ENCODE measurements at places on chromosomes 3 and 15. TPM values are rescaled to one million over a fixed set of nuclear protein-coding genes. Genes with fewer than 3 reads are reported as not detected.

The AQP9 gene
- 0.77 TPM for total RNA-seq

The VWA5B2 gene
- not detected for total RNA-seq

The CCDC191 gene
- 0.77 TPM for total RNA-seq

The RPL32 gene
- total RNA-seq, result 880 TPM

The KBTBD8 gene
- 3.6 TPM for total RNA-seq

The ENTPD3 gene
- total RNA-seq, result 0.11 TPM

The TEX55 gene
- not detected for total RNA-seq

The GOLGA6L10 gene
- 0.33 TPM for total RNA-seq

The CPN2 gene
- total RNA-seq, result 2.4 TPM

The ST8SIA2 gene
- total RNA-seq, result 3.6 TPM

The SEMA3F gene
- total RNA-seq, result 10.2 TPM

The LRTM1 gene
- not detected for total RNA-seq

The SEC22A gene
- total RNA-seq, result 9.5 TPM

DNA sequence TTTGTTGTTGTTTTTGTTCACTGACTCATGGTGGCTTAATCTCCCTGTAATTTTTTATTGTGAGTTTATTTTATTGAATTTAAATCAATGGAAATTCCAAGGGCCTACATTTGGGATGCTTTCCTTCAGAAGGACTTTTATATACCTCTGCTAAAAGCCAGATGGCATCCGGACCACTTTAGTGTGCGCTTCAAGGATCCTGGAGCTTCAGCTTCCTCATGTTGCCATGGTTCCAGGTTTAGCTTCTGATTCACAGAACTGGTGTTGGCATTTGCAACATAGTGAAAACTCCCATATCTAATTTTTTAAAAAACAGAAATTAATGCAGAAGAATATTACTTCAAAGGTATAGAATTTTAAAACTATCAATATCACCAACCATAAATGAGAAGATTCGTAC is 8.5 kb upstream of the HACD2 start:
- no peak for DNase-seq

DNA sequence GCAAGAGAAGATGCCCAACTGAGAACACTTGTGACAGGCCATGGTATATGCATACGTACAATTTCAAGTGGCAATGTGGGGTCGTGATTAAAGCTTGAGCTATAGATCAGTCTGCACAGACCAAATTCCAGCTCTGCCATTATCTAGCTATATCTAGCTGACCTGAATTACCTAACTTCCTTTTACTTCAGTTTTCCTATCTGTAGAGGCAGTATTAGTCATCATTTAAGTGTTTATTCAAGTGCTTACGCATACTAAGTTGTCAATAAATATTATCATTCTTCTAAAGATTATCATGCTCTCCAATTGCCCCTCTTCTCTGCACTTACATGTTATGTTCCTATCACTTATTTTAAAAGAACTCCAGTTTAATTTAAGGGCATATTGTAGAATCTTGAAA is 87.9 kb downstream of the ARPP21 start:
- DNase-seq, result no peak

- no peak for DNase-seq
Measured at GRCh38 chr3:24616110-24616829, 121.6 kb upstream of the THRB start.

- no peak for DNase-seq
Measured at GRCh38 chr3:11900824-11901223, 54.1 kb upstream of the TAMM41 start.

DNA sequence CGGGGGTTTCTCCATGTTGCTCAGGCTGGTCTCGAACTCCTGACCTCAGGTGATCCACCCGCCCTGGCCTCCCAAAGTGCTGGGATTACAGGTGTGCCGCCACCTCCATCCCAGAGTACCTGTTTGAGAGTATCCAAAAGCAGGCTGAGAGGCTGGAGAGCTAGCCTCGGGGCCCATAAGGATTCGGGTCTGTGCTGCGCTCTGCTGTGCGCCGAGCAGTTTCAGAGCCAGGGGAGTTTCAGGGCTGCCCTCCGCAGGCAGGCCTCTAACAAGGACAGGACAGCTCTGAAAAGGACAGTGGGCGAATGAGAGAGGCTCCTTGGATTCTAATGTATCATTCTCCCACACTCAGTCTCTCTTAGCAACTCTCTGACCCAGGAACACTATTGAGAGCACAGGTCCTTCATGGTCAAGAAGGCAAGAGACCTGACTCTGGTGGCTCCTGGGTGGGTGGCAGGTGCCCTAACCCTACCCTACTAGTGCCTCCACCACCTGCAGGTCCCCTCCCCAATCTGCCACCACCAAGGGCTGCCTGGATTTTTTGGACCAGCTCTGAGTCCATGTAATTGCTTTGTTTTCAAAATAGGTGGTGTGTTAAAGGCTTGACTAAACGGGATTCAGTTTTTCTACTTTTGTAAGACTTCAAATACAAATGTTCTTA is 27.8 kb downstream of the MAGEF1 start:
- no peak for DNase-seq

- DNase-seq, result no peak
Measured at GRCh38 chr3:133872161-133872560, 23.5 kb downstream of the RAB6B start.

DNA sequence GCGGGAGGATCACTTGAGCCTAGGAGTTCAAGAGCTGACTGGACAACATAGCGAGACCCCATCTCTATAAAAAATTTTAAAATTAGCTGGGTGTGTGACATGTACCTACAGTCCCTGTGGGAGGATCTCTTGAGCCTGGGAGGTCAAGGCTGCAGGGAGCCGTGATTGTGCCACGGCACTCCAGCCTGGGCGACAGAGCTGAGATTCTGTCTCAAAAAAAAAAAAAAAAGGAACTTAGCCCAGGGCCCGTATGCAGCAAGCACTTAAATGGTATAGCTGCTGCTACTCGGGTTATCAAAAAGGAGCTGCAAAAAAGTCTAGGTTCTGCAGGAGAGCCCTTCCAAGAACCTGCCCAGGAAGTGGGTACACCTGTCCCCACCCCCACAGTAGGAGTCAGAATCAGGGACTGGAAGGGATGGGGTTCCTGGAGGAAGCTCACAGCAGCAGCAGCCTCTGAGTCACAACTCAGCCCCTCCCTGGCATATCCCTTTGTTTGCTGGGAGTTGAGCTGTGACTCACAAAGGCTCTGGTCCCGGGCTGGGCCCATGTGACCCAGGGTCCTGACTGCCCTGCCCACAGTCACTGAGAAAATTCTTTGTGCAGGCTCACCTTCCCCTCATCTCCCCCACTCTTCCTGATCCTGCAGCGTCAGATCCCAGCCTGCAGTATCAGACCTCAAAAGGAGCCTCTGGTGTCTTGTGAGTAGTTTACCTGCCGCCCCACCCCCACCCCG is at the start of gene SPATA12:
Gene SPATA12, plus strand, starts transcription at position 576 of the 733 bp plus-strand sequence. CDS start 13,031 bp downstream, outside the sequence.
- DNase-seq, result peak; percentile 33

DNA sequence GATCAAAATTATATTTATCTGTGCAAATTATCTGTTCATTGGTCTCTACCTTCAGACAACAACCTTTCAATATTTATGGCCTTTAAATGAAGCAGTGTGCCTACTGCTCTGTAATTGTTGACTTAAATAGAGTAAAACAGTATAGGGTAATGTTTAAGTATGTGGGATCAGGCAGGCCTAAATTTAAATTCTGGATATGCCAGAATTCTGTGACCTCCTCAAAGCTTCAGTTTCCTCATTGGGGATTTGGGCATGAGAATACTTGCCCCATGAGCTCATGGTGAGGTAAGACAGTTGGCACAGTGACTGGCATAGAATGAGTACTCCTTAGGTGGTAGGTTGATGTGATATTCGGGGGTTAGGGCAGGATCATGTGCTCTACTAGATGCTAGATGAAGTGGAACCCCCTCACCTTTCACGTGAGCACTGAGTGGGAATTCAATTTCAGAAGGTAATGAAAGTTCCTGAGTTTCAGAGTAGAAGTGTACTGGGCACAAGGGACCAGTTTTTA is 14.9 kb downstream of the ARL8B start:
- no peak for DNase-seq

- DNase-seq, result no peak
Measured at GRCh38 chr3:170801597-170801996, 68.4 kb downstream of the RPL22L1 start.

GRCh38 chr3:157175691-157176507 is 16.0 kb upstream of the CCNL1 start:
- DNase-seq, result no peak

DNA sequence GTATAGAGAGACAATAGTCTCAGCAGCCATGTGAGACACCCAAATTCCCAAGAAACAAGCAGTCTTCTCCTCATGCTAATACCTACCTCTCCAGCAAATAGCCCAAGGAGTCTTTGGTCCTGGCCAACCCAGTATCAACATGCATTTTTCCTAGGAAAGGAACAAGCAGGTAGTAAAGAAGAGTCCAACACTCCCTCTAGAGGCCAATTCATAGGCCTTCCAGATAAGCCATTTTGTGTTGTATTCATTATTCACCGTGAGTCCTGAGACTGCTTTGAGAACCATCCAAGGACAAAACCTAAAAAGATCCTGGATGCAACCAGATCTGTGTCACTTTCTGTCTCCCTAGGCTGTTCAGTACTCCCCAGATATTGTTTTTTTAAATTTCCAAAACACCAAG is 63.6 kb upstream of the SNTN start:
- DNase-seq, result no peak

DNA sequence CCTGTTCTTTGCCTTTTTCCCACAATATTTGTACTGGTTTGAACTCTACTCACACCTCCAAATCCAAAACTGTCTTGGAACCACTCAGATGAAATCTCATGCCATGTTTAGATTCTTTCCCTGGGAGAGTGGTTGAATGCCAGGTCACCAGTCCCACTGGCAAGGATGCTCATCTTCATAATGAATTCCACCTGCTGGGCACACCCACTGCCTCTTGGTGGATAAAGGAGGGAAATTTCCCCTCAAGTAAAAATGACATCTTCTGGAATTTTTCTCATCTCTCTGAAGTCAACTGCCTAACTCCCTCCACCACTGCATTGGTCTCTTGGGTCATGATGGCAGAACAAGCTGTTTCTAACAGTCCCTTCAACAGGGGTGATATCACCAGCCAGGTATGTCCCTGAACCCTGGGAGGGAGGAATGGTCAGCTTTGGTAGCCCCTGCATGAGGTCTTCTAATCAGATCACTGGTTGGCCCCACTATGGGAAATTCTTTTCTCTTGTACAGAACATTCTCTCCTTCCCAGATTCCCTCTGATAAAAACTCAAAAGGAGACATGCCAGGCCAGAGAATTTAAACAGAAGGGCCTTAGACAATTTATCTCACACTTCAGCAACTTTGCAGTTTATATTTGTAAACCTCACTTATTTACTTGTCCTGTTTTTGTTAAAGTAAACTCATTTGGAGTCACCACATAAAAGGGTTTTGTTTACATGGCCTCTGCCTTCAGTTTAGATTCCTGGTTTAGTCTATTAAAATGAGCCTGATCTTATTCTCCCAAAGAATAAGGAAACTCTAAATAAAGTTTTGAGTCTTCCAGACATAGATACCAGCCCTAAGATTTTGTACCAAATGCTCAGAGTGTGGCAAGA is 143.4 kb downstream of the WNT5A start:
- DNase-seq, result no peak

DNA sequence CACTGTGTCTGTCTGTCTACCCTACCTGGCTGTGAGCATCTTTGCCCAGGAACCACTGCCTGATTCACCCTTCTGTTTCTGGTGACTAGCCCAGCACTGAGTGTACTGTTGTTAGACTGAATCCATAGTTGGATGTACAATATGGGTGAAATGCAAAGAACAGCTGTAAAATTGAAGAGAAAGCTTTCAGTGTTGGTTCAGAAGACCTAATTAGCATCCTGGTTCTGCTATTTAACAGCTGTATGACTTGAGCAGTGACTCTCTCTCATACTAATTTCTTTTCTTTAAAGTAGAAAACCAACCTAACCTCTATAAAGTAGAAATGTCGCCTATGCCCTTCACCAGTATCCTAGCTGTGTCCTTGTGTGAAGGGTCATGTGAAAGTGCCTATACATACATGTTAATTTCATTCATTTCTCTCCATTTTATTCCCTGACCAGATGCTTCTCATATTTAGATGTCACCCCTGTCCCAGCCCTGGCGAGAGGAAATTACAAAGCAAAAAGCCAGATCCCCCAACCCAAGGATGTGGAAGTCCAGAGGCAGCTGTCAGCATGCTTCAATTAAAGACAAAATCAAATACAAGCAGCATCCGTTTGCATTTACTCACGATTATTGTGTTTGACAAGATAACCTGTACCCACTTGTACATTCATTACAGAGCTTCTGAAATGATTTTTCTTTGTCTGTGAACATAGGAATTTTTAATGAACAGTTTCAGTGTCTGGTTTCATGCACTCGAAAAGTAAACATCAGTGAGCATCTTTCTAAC is 305.7 kb upstream of the ICE2 start:
- DNase-seq, result no peak

- no peak for DNase-seq
Measured at GRCh38 chr3:62600033-62600432, 226.7 kb upstream of the FEZF2 start.

GRCh38 chr3:89584398-89584797 is 477.0 kb downstream of the EPHA3 start:
- DNase-seq, result no peak

DNA sequence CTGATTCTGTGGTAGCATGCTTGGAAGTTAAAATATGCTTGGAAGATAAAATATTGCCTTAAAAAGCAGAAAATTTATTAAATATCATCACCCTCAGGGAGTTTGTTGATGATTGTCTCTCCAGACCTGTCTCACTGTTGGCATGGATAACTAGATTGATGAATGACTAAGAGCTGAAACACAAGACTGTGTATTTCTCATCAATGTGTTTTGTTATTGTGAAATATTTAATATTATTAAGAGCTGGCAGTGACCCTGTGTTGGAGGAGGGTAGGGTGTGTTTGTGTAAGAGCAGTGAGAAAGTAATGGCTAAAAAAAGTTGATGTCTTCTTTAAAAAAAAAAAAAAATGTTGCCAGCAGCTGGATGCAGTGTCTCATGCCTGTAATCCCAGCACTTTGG is 82.2 kb downstream of the ITPR1 start:
- DNase-seq, result no peak

DNA sequence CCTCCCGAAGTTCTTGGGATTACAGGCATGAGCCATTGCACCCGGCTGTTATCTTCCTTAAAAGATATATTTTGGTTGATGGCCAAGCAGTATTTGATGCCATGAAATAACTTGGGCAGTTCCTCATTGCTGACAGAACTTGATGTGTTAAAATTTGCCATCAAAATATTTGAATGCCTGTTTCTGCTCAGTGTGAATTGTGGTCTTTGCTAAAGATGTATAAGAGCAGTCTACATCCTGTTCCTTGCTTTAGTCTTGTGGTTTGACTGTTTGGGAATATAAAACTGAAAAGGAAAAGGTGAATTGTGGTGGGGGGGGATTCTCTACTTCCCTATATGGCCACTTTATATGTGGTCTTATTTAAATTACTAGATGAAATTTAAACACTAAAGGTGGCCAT is 14.0 kb downstream of the TRIM71 start:
- DNase-seq, result no peak

DNA sequence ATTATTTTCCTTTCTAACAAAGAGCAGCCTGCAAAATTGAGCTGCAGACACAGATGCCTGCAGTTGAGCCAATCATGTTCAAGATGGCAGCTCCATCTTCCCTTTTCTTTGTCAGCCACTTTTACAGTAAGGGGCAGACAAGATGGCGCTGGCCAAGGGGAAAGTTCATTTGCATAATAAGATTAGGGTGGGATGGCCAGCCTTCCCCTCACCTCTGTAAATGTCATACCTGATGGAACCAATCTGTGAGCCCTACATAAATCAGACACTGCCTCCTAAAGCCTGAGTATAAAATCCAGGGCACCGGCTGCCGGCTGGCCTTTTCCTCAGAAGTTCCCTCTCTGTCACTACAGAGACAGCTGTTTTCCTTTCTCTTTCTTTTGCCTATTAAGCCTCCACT is 15.8 kb downstream of the PATL2 start:
- DNase-seq, result no peak

- no peak for DNase-seq
Measured at GRCh38 chr3:49401766-49402165, 10.0 kb downstream of the RHOA start.

GRCh38 chr15:80699981-80700380 is 4.9 kb downstream of the ABHD17C start:
- no peak for DNase-seq
